T47D (cell line): ENCODE measurements at places on chromosomes 4 and X.

DNA sequence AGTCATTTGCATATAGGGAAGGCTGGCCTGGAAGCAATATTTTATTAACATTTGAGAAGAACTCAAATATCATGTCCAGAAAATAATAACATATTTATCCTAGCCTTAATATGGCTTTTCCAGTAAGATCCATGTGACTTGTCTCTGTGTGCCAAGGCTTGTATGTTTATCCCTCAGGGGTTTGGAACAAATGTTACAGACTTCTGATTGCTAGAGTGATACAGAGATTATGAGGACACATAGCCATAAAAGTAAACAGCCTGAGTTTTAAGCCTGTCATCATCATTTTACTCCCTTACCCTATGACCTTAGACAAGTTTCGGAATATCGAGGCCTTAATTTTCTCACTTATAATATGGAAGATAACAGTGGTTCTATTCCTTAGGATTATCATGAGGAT lies 338.1 kb downstream of the GPAT3 start:
- no peak for DNase-seq

GRCh38 chr4:44019721-44020120 lies 428.9 kb downstream of the KCTD8 start:
- DNase-seq = no peak

GRCh38 chrX:44338361-44338760 lies 5.1 kb downstream of the EFHC2 start:
- DNase-seq = no peak

DNA sequence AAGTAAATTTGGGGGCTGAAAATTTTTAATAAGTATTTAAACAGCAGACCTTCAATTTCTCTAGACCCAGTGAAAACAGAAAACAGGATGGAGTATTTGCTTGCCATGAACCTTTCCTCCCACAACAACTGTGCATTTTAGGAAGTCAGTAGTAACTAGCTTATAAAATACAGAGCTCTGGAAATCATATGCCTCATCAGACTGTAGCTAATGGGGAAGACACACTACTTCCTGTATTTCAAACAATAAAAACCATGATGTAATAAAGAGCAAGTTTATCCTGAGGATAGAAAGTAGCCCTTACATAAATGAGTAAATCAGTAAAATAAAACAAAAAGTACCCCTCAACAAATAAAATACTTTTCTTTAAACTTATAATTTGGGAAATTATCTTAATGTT lies 280.1 kb upstream of the ZFP42 start:
- DNase-seq = no peak

DNA sequence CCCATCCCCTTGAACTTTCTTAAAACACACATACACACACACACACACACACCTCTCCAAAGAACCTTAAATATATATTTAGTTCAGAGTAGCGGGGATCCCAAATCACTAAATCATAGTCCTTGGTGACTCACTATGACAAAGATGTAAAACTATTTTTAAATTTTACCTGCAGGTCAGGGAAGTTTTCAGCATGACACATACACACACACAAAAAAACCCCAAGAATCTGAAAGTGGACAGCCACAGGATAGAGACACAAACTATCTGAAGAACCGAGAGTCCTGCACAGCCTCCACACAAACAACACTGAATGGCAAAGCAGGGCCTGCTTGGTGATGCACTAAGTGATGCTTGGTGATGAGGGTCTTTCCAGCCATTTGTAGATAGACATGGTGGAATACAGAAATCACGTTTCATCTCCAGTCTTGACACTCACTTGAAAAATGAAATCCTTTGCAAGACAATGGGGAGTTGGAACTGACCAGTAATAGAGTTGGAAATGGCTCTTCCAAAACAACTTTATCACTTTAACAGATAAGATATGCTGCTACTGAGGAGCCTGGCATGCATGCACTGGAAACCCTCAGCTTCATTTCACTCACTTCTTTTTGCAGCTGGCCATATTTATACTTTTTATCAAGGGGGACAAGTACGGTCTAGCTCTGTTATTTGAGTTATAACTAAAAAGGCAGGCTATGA lies 307.3 kb downstream of the RAPGEF2 start:
- DNase-seq = no peak

GRCh38 chr4:128525992-128526630 lies 238.5 kb upstream of the PGRMC2 start:
- DNase-seq = peak; percentile 88

- no peak for DNase-seq
Observed at GRCh38 chr4:77354550-77354949, 197.5 kb downstream of the CCNG2 start.
